ENCODE measurements at places on chromosomes 16 and 17.

DNA sequence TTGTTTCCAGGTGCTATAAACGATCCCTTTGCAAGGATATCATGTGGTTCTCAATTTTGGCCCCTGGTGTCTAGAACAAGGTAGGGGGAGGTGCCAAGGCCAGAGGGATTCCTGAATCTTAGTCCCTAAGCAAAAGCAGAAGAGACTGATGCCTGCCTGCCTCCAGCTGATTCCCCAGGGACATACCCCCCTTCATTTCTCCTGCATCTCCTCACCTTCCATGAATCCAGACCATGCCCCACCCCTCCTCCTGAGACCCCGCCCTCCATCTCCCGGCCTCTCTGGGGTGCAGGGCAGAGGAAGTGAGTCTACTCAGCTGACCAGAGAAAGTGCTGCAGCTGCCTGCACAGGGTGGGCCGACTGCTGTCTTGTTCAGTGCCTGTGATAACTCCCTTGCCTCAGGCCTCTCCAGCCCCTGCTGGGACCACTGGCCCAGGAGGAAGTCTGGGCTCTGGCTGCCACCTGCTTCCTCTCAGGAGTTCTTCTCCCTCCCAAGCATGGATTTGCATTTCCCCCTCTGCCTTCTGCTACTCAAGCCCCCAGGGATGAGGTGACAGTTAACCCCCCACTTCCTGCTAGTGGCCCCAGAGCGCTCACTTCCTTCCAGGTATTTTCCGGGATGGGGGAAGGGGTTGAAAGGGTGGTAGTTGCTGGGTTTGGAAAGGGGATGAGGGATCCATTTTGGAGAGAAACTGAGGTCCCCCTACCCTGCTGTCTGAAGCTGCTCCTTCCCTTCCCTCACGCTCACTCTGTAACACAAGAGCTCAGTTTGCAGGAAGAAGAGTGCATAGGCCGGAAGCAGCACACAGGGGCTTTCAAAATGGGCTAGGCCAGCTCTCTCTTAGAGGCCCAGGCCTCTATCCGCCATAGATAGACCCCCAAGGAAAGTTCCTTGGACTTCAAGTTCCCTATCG, 10.5 kb upstream of the TSPOAP1 start:
- peak; percentile 85 for DNase-seq

DNA sequence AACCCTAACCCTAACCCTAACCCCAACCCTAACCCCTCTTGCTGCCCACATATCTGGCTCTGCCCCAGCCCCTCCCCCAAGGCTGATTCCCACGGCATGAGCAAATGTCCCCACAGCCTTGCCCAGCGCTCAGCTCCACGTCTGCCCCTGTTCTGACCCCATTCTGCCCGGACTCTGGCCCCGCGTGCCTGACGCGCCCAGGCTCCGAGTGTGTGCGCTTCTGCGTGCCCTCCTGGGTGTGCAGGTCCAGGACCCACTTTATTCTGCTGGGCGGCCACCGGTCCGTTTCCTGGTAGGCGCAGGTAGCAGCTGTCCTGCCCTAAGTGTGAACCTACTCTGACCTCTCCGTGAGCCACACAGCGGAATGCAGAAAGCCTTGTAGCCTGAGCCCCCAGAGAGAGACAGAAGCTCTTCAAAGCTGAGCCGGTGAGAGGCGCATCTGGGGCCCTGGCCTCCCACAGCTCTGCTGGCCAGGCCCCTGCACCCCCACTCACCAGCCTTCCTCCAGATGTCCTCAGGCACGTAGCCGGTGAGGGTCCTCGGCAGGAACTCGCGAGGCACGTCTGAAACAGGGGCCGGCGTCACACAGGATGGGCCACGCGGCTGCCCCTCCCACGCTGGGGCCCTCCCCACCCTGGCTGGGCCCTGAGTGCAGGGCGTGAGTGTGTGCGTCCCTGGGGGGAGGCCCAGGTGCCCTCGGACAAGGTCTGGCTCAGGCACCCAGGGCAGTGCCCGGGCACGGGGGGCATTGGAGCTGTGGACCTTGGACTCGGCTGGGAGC, 14.0 kb upstream of the PABPN1L start:
- DNase-seq: no peak

GRCh38 chr17:18043491-18043890, 4.3 kb downstream of the GID4 start:
- DNase-seq: no peak

GRCh38 chr16:30934827-30935557, 11.6 kb downstream of the FBXL19 start:
- DNase-seq: peak; percentile 57

DNA sequence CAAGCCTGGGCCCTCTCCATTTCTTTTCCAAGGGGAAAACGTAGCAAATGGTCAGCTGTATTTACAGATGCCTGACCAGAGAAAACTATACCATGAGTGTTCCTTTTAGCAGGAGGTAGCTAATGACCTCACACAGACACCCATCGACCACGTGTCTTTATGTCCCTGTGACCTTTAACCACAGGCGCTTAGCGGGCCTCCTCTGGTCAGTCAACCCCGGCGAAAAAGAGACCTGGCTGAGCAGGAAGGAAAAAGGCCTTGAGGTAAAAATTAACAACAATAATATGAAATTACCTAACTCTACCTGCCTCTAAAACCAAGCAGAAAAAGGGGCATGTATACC, 9.1 kb downstream of the NUDT16L1 start:
- DNase-seq: no peak

GRCh38 chr17:73770115-73770848, 126.0 kb upstream of the SDK2 start:
- DNase-seq: no peak

Data from activated CD4-positive, alpha-beta memory T cell treated with anti-CD3 and anti-CD28 coated beads, Interleukin-2, amount 10 ng/mL, durations not matched to agents 7 days and 5 days (primary cell).